ENCODE measurements at places on chromosomes 2 and 18.

DNA sequence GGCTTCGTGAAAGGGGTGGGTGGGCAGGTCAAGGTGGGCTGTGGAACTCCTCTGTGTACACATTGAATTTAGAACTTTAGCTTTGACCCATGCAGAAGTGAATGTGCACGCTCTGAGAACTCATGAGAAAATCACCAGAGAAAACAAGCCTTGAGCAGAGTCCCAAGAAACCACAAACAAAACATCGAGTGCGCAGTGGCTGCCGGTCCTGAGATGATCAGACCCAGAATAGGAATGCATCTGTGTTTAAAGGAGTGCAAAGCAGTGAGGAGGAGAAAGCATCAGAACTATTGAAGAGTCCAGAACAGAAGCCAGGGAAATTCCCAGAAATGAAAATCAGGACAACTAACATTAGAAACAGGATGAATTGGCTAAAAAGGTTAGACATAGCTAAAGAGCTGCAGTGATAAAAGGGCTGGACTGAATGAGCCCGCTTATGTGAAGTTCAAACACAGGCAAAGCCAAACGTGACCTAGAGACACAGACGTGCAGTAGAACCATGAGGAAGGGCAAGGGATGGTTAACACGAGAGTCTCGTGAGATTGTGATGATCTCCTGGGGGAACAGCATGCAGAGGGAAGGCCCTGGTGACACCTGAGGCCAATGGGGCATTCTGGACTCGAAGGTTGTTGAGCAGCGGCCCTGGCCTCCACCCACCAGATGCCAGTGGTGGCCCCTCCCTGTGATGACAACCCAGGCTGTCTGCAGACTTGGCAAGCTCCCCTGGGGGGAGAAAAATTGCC lies 16.4 kb upstream of the TXNL4A start:
- no peak for DNase-seq

DNA sequence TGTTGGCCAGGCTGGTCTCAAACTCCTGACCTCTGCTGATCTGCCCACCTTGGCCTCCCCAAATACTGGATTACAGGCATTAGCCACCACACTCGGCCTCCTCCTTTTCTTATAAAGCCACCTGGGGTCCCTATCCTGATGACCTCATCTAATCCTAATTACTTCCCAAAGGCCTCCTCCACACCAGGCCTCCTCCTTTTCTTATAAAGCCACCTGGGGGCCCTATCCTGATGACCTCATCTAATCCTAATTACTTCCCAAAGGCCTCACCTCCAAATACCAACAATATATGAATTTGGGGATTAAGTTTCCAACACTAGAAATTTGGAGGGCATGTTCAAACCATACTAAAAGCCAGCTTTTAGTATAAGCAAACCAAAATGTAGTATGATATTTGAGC lies 9.7 kb upstream of the RMC1 start:
- DNase-seq = no peak

- no peak for DNase-seq
Measured at GRCh38 chr2:145015561-145015960, 495.6 kb upstream of the ZEB2 start.

DNA sequence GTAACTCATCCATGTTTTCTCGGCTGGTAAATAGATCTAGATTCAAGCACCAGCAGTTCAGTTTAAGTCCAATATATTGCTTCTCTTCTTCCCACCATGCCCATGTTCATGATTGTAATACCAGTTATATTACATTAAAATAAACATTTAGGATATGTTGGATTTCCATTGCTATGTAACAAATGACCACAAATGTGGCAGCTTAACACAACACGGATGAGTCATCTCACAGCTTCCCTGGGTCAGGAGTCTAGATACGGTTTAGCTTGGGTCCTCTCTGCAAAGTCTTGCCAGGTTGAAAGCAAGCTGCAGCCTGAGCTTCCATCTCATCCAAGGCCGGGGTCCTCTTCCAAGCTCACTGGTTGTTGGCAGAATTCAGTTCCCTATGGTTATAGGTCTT lies 39.4 kb upstream of the SMAD2 start:
- DNase-seq = no peak

- no peak for DNase-seq
Measured at GRCh38 chr2:135773319-135773718, 31.7 kb downstream of the UBXN4 start.

DNA sequence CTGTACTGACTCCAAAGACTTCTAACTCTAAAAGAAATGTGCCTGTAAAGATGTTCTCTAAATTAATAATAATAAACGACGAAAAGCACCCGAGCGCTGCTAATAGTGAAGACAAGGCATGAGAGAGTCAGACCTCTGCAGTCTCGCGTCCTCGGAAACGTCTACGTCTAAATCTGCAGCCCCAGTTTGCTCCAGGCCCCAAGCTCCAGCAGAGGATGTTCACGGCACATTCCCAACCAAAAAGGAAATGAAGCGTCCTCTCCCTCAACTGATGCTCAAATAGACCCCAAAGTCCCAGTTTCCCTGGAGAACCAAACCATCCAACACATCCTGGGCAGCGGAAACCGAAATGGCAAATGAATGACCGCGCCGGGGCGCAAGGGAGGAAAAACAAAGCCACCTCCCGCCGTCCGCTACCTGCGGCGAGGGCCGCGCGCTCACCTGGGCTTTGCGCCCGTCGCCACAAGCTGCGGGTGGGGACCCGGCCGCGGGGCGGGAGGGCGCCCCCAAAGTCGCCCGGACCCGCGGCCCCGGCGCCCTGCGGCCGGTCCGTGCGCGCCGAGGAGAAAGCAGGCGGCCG lies 47.1 kb upstream of the CCDC150 start:
- DNase-seq = no peak

DNA sequence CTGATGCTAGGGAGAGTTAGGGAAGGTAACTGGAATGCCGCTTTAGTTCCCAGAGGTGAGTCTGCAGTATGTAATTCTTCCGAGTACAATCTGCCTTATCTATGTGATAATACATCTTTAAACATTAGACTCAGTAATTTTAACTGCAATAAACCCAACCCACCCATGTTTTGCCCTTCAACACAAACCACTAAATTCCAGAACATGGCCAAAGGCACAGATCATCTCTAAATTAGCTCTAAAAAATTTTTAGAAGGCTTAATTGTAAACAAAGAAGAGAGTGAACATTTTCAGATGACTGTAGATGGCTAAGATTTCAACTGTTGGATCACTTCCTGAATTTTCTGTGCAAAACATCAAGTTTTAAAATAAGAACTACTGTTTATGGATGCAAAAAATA lies 488.7 kb upstream of the ID2 start:
- no peak for DNase-seq

GRCh38 chr2:95271381-95271971 lies 2.8 kb upstream of the PROM2 start:
- DNase-seq = peak; percentile 24

- DNase-seq = no peak
Measured at GRCh38 chr2:73272270-73272669, 12.0 kb downstream of the FBXO41 start.

DNA sequence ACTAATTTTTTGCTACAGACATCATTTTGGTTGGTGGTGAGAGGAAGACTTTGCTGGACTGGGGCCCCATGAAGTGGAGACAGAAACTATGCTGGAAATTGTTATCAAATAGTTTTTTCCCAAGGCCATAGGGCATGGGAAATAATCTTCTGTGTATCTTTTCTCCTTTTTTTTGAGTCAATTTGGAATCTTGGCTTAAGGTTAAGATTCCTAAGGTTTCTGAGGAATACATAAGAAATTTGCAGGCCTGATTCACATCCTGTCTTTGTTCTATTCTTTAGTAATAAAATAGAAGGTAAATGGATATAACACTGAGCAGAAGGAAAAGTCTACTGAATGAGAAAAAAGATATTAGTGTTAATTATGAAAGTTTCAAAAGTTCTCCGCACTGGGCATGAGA lies 16.6 kb downstream of the SMC6 start:
- DNase-seq = no peak

GRCh38 chr18:41922841-41923240 lies 32.2 kb upstream of the PIK3C3 start:
- no peak for DNase-seq

- no peak for DNase-seq
Measured at GRCh38 chr18:36504928-36505327, 207.4 kb downstream of the FHOD3 start.

DNA sequence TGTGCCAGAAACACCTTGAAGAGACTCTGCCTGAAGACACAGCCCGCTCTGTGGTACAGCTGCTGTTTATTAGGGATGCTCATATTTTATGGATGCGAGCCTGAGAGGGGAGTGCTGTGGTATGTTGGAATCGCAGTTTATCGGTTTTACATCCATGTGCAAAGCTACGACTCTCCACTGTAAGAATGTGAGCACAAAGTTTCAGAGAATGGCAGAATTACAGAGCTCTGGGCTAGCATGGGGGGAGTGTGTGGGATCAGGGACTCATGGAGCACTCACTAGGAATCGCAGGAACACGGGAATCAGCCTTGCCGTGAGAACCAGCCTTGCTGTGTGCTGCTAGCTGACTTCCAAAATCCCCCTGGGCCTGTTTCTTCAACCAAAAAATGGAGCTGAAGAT lies 199.9 kb downstream of the RNF144A start:
- no peak for DNase-seq

GRCh38 chr2:134246154-134246874 lies 7.6 kb upstream of the MGAT5 start:
- DNase-seq = no peak

DNA sequence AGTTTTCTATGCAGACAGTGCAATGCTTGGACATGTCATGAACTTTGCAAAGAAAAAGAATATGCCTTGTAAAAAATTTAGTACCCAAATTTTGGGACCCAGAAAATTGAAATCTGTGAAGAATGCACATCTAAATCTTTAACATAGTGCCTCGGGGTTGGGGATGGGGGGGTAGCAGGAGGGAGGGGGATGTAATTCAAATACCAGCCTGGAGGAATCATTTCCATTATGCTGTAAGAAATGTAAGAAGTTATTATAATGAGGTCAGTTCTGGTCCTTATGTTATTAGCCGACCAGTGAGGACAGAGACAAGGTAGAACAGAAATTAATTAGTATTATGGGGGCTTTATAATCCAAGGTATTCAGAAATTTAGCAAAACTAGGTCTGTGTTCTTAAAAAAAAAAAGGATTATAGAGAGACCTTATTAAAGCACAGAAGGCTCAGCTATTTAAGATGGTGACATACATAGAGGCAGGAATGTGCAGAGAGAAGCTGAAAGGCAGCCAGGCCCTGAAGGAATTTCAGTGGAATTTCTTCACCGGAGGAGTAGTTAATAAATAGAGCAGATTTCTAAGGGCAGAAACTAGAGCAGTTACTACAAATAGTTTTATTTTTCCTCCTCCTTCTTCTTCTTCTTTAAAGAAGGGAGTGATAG lies 89.0 kb upstream of the RBMS1 start:
- no peak for DNase-seq

DNA sequence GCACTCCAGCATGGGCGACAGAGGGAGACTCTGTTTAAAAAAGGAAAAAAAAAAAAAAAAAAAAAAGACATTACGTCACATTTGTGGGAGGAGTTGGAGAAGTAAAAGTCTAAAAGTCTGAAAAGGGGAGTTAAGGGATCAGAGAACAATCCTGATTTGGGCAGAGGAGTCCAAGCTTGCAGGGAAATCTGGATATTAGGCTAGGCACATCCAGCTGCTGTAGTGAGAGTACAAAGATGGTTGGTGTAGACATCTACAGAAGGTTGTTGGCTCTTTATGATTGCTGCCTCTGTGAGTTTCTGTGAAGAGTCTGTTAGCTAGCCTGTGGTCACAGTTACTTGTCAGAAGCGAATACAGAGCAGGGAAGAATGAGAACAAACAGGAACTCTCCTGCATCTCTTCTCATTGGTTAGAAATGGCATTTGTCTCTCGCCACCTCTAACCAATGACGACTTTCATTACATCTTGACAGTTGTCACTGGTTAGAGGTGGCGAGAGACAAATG lies 3.3 kb upstream of the OSBPL6 start:
- no peak for DNase-seq

GRCh38 chr2:47091118-47091517 lies 64.0 kb downstream of the STPG4 start:
- no peak for DNase-seq

DNA sequence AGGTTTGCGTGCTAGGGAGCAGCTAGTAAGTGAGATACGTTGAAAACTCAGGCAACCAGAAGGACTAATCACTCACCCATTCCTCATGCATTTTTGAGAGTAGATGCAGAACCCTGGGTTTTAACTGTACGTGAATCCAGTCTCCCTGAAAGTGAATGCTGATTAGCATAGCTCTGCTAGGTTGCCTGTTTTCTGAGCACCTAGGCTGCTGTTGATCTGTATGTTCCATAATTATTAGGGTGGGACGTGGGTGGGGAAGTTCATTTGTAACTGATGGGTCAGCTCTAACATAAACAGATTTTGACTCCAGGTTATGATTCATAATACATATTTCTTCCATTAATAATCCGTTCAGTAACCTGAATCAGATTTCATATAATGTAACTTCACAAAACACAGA lies 379.0 kb upstream of the FANCL start:
- no peak for DNase-seq

GRCh38 chr2:233075966-233076339 lies 15.8 kb downstream of the INPP5D start:
- no peak for DNase-seq

- DNase-seq = no peak
Measured at GRCh38 chr18:67483237-67483636, 33.3 kb downstream of the DSEL start.

- DNase-seq = no peak
Measured at GRCh38 chr2:206805887-206806607, 40.6 kb downstream of the FASTKD2 start.

- DNase-seq = no peak
Measured at GRCh38 chr2:227864161-227864756, 7.2 kb upstream of the DAW1 start.

- no peak for DNase-seq
Measured at GRCh38 chr2:65429786-65430602, 2.4 kb downstream of the SPRED2 start.

GRCh38 chr18:13518382-13518781 lies 208.0 kb downstream of the FAM210A start:
- DNase-seq = no peak

DNA sequence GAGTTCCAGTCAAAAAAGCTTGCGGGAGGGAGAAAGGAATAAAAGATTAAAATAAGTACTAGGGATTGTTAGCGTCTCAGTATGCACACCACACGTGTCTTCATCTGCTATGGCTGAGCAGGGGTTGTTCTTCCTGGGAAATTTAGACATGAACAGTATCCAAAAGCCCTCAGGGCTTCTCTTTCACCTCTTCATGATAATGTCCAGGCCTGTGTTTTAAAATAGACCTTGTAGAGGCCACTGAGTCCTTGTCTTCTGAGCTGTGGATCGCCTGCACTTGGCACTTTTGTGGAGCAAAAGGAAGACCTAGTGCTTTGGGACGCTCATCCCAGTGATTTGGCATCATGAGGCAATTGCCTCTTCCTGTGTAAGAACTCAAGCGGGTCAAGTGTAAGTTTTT lies 52.4 kb downstream of the CFAP221 start:
- DNase-seq = no peak

- no peak for DNase-seq
Measured at GRCh38 chr2:62144689-62145477, 51.0 kb upstream of the B3GNT2 start.

GRCh38 chr18:25927830-25928229 lies 162.6 kb downstream of the SS18 start:
- no peak for DNase-seq
